ENCODE measurements at places on chromosomes 13 and 19.

DNA sequence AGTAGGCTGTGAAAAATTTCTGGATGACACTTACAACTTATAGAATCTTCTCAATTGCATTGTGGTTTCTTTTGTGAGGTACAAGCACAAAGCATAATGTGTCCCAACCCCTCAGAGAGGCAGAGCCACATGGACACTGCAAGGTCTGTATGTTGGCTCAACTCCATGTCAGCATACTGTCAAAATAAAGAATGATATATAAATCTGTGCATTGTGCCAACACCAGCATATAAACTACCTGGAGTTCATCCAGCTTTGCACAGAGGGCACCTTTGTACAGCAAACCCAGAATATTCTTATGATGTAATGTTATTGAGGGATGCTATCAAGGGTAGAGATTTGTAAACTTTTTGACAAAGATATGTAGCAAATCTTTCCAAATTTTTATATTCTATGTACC lies 1065.8 kb upstream of the MIR17HG start:
- no peak for DNase-seq

DNA sequence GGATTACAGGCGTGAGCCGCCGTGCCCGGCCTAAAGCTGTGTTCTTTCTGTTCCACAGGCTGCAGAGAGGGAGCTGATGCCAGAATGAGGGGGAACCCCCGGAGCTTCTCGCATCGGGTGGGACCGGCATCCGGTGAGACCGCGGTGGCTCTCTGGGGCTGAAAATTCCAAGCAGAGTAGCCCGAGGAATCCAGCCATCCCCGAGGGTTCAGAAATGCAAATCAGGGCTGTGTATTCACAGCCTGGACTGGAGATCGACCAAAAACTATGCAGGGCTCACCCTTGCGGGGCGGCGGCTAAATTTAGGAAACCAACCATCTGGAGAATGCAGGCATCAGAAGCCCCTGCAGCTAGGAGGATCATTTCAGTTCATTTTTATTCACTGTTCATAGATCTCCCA lies 99.2 kb downstream of the GNG7 start:
- DNase-seq: peak; percentile 81

- DNase-seq: peak; percentile 86
Observed at GRCh38 chr19:49690656-49691242, at the start of gene CPT1C. CPT1C (plus strand) TSS chr19:49691116; CDS start chr19:49692253, 1,137 bp downstream.

DNA sequence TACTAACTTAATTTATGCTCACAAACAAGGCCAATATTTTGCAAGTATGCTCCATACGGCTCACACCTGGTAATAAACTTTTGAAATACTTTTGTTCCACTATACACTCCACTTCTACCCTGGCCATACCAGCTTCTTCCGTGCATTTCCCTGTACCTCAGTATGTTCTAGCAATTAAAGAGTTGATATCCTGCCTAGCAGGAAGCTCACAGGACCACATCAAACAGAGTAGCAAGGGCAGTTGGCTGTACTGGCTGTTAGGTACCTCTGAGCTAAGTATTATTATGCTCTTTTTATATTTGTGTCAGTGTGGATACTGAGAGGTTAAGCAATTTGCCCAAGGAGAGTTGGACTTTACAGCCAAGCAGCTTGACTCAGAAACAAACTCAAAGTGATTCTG lies 257.7 kb downstream of the SLITRK6 start:
- DNase-seq: no peak

GRCh38 chr13:24056616-24057137 lies 103.8 kb upstream of the SPATA13 start:
- DNase-seq: no peak

- no peak for DNase-seq
Observed at GRCh38 chr13:64314331-64314730, 2898.7 kb upstream of the PCDH20 start.

GRCh38 chr19:3281026-3281425 lies 56.6 kb downstream of the CELF5 start:
- DNase-seq: no peak

DNA sequence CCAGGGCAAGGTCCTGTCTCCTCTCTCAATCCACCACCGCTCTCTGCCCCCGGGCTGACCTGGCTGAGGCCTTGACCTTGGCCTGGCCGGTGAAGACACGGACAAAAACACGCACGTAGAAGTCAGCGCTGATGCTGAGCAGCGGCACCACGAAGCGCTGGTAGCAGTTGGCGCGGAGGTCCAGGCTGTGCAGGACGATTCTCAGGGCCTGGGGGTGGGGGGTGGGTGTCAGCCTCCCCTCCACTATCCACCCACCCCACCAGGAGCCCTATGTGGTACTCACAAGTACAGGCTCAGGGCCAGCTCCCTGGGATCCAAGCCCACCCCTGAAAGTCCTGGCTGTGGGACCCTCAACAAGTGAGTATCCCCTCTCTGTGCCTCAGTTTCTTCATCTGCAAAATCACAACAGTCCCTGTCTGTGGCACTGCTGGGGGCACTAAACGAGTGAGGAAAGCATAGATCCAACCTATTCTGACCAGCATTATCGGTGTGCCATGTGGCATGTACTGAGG lies 6.4 kb downstream of the TRMT1 start:
- no peak for DNase-seq

GRCh38 chr19:51187395-51188226 lies 37.3 kb upstream of the CD33 start:
- DNase-seq: no peak

- peak; percentile 20 for DNase-seq
Observed at GRCh38 chr19:29539131-29539530, 13.3 kb downstream of the VSTM2B start.

- DNase-seq: no peak
Observed at GRCh38 chr19:40578442-40578908, 1.8 kb downstream of the SHKBP1 start.

- DNase-seq: no peak
Observed at GRCh38 chr19:18253716-18254115, 20.5 kb downstream of the IQCN start.

- DNase-seq: no peak
Observed at GRCh38 chr19:39647918-39648317, 7.8 kb upstream of the LGALS16 start.

DNA sequence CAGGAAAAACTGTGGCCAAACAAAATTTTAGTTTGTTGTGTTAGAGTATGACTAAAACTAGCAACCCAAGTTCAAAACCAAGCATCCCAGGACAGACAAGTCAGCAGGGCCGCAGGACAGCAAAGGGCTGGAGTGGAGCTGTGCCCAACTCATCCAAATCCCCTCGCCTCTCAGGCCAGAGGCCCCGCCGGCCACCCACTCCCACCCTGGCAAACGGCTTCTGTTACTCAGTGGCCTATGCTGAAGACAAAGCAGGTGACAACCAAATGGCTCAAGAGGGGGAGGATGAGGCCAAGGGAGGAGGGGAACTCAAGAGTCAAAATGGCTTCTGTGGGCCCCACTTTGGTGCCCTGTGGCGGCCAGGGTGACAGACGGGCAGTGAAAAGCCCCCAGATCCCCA lies 69.7 kb downstream of the SLC7A1 start:
- no peak for DNase-seq

GRCh38 chr13:26784704-26785639 lies 24.4 kb upstream of the GPR12 start:
- DNase-seq: no peak

GRCh38 chr19:35299523-35300338 lies 7.8 kb downstream of the MAG start:
- DNase-seq: no peak

DNA sequence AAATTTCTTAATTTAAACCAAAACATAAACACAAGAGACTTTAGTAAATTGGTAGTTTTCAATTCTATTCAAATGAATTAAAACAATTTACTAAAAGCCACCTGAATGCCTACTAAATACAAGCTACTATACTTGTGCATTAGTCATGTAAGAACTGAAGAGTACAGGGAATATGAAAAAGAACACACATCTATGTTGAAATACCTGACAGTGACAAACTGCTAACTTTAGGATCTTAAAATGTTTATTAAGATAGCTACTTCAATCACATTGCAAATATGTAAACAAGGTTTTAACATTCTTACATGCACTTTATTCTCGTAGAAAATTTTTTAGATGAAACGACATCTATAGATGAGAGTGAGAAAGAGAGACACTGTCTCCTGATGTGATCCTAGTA lies 4.1 kb downstream of the SPRYD7 start:
- no peak for DNase-seq

- no peak for DNase-seq
Observed at GRCh38 chr13:80753866-80754265, 412.9 kb upstream of the SPRY2 start.

DNA sequence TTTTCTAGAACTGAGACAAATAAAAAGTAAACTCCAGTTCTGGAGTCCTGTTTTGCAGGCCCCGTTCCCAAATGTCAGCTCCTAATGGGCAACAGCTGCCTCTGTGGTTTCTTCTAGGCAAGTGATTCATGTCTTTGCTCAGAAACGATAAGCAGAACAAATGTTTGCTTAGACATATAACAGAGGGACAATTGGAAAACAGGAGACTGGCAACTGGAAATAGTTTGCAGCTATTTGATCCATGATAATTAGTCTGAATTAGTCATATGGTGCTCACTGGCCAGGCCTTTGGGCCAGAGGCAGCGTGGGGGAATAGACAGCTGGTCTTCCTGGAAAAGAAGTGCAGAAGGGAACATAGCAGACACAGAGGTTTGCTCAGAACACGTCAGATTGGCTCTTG lies 29.2 kb upstream of the TSHZ3 start:
- DNase-seq: peak; percentile 42

GRCh38 chr19:33508009-33508408 lies 13.6 kb downstream of the PEPD start:
- DNase-seq: no peak

DNA sequence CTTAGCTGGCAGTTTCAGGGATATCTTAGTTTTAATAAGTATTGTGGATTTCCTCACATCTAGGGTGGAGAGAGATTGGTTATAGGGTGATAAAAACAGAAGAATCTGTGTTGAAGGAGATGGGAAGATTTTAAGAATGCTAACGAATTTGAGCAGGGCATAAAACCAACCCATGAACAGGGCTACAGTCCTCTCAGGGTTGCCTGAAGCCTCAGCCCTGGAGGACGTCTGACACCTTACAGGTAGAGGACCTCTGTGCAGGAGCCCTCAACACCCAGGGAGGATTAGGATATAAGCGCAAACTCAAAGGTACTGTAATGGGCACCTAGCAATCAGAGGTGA lies 461 bp upstream of the WASF3 start:
- no peak for DNase-seq

GRCh38 chr19:13024126-13024950 lies 29.1 kb downstream of the NFIX start:
- no peak for DNase-seq

DNA sequence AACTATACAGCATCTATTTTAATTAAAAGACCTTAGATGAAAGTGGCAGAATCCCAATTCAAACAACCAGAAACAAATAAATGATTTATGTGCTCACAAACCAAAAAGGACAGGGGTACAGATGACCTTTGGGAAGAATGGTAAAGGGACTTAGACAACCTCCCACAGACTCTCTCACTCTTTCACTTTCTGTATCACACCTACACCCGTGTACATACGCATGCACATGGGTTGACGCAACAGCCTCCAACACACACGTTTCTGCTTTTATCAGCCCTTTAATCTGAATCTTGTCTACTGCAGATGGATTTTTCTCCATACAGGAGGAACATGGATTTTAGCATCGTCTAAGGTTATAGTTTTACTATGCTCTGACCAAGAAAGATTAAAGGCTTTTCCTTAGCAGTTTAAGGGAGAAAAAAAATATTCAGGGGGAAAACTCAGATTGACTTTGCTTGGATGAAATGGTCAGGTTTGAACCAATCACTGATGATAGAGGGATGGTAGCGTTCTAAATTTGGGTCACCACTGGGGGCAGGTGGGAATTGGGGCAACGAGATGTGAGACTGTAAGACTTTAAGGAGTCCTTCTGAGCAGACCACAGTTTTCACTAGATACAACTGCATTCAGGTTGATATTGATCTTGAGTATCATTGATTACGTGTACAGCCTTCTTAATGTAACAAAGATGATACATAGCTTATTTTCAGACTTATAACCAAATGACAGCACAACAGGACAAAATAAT lies 166.1 kb downstream of the ITGBL1 start:
- no peak for DNase-seq

DNA sequence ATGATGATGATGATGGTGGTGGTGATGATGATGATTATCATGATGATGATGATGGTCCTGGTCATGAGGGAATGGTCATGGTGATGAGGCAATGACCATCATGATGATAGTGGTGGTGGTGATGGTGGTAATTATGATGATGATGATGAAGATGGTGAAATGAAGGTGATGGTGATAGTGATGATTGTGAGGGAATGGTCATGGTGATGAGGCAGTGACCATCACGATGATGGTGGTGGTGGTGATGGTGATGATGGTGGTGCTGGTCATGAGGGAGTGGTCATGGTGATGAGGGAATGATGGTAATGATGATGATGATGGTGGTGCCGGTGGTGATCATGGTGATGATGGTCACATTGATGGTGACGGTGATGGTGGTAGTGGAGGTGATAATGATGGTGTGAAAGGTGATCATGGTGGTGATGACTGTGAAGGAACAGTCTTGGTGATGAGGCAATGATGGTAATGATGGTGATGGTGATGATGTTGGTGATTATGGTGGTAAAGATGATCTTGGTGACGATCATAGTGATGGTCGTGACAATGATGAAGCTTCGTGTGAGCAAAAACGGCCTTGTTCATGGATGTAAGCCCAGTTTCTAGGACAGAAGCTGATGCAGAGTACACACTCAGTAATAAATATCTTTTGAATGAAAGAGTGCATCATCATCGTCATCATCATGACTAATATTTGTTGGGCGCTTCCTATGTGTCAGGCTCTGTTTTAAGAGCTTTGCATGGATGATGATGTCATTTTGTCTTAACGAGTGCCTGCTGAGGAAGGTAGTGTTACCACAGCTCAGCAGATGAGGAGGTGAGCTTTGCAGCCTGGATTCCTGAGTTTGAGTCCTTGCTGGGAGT lies 17.3 kb downstream of the SBK2 start:
- no peak for DNase-seq

DNA sequence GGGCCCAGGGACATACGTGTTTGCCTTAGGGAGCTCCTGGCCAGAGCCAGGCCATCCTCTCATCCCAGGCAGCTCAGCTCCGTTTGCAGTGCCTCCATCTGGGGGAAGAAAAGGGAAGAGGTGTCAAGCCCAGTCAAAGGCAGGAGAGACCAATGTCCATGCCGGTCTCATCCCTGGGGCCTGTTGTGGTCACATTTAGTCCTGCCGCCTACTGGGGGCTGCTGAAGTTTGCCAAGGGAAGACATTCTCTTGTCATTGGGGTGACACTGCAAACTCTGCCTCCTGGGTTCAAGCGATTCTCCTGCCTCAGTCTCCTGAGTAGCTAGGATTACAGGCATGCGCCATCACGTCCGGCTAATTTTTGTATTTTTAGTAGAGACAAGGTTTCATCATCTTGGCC lies 195.2 kb downstream of the UQCRFS1 start:
- no peak for DNase-seq

GRCh38 chr13:20525601-20526544 lies at the start of gene CRYL1:
CRYL1 (minus strand) TSS chr13:20525857; CDS start chr13:20525794, 63 bp downstream.
- DNase-seq: peak; percentile 86
